ENCODE measurements at places on chromosomes 12 and 14.

GRCh38 chr14:98957211-98958047 lies 314.6 kb downstream of the BCL11B start:
- DNase-seq: no peak

GRCh38 chr12:116734156-116734768 lies 3.6 kb downstream of the SPRING1 start:
- no peak for DNase-seq

DNA sequence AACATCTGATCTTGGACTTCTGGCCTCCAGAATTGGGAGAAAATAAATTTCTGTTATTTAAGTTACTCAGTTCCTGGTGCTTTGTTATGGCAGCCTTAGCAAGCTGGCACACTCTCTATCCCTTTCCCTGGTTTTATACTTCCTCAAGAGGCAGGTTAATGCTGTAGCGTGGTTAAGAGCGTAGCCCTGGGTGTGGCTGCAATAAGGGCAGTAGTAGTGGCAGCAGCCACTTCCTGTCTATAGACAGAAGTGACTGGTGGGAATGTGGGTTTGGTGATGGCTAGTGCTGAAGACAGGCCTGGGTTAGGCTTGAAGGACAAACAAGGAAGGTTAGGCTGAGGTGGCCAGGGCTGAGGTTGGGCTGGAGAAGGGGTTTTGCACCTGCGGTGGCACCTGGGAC lies 3.6 kb upstream of the LGALS3 start:
- DNase-seq: no peak

DNA sequence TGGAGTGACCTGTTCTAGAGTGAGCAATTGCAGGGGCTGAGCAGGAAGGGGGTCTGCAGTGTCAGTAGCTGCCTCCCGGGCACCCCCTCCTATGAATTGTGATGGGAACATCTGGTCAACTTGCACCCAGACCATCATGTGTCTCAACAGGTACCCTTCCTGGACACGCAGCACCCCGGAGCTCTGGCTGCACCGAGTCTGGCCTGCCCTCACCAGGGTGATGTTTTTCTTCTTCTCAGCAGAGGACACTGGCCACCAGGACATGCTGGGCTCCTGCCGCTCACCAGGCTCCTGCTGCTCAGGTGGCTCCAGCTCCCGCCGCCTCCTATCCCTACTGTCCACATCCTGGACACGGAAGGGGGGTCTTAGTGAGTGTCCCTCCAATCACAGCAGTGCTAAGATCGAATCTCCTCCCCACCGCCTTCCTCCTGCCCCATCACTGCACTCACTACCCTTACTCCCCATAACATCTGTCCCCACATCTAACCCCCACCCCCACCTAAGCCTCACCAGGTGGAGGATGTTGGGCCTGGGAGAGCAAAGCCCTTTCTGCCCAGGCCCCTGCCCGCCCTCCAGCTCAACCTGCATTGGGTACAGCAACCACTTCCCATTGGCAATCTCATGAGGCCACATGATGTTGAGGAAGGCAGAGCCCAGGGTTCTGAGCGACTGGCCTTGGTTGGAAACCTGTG lies 14.9 kb downstream of the ITGA7 start:
- DNase-seq: no peak

DNA sequence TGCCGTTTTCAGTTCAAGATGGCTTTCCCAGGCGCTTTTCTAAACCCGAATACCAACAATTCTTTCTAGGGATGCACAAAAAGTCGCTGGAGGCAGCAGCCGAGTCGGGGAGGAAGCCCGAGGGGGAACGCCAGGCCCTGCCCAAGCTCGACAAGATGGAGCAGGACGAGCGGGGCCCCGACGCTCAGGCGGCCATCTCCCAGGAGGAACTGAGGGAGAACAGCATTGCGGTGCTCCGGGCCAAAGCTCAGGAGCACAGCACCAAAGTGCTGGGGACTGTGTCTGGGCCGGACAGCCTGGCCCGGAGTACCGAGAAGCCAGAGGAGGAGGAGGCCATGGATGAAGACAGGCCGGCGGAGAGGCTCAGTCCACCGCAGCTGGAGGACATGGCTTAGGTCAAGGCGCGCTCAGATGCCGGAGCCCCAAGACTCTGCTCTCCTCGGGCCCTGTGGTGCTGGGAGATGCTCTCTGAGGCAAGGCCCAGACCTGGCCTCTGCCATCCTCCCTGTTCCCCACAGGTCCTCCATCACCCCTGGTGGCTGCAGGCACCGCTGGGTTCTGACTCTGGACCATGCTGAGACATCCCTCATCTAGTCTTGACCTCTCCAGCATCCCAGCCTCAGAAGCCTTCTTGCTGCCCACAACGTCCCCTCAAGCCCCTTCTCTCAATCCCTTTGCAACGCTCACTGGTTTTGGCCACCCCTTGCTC lies 21.4 kb downstream of the VSX2 start:
- no peak for DNase-seq

DNA sequence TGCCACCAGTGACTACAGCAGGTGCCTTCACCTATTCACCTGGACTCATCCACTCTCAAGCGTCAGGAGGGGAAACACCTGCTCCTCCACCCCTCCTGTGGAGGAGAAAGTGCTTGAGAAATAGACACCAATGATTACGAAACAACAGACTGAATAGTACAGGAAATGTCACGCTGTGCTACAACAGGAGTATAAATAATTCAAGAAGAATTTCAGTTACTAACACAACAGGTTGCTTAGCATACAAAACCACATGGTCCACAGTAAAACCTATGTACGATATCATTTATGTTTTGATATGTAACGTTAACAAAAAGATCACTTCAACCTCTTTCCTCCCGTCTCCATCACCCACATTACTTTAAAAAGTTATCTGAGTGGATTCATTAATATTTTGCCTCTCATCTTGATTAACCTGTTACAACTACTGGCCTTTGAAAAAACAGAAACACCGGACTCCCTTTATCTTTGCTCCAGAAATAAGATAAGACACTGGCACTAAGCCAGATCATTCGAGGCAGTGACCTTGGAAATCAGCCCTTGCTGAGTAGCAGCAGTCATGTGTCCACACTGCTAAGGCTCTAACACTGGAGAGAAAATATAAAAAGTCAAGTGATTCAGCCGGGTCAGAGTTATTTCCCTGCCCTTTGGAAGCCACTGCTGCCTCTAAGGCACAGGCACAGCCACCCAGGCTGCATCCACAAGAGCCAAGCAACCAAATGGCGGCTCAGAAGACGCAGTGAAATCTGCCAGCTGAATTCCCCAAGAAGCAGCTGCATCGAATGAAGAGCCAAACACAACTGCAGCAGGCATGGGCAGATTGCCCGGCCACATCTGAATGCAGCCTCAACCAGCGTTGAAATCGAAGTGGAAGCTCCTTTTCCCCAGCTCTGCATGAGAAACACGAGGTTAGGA lies 40.9 kb downstream of the NT5DC3 start:
- DNase-seq: peak; percentile 75

DNA sequence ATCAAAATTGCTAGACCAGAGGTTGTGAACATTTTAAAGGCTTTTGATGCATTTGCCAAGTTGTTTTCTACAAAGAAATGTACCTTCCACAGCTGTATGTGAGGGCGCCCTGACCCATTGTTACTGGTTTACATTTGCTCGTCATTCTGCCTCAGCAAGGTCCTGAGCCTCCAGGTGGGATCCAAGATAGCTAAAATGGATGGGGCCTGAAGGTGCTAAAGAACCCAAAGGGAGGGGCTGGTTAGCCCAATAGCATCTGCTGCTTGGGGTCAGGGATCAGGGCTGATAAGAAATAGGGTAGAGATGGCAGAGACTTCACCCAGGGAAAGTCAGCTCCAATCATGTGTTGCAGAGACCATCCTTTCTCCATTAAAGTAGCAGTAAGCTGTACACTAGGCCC lies 43.1 kb downstream of the GALNT16 start:
- no peak for DNase-seq

DNA sequence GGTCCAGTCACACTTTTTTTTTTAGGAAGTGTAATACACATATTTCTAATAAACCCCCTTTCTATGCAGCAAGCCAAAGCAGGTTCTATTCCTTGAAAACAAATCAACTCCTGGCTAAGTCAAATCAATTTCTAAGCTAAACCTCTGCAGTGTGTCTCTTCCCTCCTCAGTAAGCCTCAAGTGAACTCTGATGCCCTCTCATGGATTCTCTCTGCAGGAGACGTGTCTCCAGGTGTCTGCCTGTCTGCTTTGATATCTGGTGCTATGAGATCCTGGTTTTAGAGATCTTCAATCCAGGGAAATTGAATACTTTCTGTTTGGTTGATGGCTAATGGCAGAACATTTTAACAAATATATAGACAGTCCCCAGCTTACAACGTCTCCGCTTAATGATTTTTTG lies 791.7 kb downstream of the AACS start:
- no peak for DNase-seq

GRCh38 chr12:47268501-47269454 lies 189.0 kb upstream of the AMIGO2 start:
- no peak for DNase-seq

DNA sequence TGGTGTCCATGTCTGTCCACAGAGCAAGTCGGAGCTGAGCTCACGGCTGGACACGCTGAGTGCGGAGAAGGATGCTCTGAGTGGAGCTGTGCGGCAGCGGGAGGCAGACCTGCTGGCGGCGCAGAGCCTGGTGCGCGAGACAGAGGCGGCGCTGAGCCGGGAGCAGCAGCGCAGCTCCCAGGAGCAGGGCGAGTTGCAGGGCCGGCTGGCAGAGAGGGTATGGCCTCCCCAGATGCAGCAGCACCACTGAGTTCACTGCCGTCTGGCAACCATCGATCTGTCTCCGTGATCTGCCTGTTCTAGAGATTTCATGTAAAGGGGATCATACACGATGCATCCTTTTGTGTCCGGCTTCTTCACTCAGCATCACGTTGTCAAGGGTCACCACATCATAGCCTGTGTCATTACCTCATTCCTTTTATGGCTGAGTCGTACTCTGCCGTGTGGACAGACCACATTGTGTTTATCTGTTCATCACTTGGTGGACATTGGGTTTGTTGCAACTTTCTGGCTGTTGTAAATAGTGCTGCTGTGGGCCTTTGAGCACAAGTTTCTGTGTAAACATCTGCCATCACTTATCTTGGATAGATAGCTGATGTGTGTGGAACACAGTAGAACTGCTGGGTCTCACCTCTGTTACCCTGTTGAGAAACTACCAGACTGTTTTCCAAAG lies 21.9 kb downstream of the HIP1R start:
- no peak for DNase-seq

DNA sequence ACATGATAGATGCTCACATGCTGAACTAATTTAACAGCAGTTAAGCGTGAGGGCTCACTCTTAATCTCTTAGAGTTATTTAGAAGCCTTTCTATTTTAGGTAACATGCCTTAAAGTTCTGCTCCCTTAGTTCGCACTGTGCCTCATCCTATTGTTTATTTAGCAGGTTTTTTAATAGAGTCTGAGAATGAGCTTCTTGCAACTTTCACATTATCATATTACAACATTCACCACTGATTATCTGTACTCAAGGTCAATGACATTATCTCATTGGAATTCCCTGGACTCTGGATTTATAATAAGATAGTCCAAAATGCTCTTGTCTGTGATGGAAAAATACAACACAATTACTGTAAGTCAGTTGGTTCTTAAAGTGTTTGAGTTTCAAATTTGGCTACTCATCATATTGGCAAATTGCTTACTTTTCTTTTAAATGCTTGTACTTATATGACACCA lies 183.6 kb upstream of the SLC38A2 start:
- no peak for DNase-seq

- DNase-seq: no peak
Observed at GRCh38 chr14:59656473-59656872, 79.9 kb upstream of the CCDC175 start.

DNA sequence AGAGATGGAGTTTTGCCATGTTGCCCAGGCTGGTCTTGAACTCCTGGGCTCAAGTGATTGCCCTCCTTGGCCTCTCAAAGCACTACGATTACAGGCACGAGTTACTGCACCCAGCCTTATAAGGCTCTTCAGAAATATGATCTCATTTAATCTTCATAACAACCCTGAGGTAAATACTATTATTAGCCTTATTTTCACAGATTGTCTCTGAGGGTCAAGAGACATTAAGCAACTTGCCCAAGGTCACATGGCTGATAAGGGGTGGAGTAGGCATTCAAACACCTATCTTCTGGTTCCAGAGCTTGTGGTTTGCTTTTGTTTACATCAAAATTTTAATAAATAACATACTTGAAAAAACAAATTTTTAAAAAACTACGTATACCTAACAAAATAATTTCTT lies 5.1 kb downstream of the PRKAG1 start:
- no peak for DNase-seq

DNA sequence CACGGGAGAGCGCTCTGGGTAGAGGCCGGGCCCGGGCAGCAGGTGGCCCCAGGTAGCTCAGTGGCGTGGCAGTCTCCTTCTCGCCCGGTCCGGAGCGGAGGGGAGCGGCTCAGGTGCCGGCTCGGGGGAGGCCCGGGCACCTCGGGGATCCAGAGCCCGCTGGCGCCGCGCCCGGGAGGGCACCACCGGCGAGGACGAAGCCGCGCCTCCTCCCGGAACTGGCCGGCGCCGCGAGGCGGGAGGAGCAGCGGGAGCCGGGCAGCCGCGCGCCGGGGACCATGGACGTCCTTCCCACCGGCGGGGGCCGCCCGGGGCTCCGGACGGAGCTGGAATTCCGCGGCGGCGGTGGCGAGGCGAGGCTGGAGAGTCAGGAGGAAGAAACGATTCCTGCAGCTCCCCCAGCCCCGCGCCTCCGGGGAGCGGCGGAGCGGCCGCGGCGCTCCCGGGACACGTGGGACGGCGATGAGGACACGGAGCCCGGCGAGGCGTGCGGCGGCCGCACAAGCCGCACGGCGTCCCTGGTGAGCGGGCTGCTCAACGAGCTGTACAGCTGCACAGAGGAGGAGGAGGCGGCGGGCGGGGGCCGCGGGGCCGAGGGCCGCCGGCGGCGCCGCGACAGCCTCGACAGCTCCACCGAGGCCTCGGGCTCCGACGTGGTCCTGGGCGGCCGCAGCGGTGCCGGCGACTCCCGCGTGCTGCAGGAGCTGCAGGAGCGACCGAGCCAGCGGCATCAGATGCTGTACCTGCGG lies 21.5 kb upstream of the GNS start:
- peak; percentile 25 for DNase-seq

GRCh38 chr14:91470216-91470615 lies 39.9 kb downstream of the PPP4R3A start:
- no peak for DNase-seq

GRCh38 chr14:99121319-99121875 lies 150.6 kb downstream of the BCL11B start:
- no peak for DNase-seq

DNA sequence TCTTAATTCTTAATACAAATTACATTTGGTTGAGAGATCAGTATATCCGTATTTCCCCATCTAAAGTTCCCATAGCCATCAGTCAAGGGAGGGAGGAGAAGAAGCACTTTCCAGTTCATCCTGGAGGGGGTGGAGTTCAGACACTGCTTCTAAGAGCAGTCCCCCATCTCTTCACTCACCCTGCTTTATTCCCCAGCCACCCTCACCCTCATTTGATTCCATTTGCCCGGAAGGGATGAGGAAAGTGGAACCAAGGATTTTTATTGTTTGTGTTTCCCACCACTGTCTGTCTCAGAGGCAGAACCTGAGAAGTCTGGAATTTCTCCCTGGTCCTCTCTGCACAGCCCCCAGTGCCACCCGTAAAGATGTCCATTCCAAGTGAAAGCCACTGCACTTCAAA lies 134.2 kb upstream of the HIF1A start:
- DNase-seq: no peak

- no peak for DNase-seq
Observed at GRCh38 chr14:70213721-70214282, 25.1 kb upstream of the SLC8A3 start.

- DNase-seq: no peak
Observed at GRCh38 chr12:53603804-53604203, 22.4 kb downstream of the ATF7 start.

GRCh38 chr14:69567563-69567962 lies 7.1 kb downstream of the CCDC177 start:
- DNase-seq: no peak
